ENCODE measurements at places on chromosomes 12 and 14. TPM values are rescaled to one million over a fixed set of nuclear protein-coding genes. Genes with fewer than 3 reads are reported as not detected.

ZBTB39 gene
- 3.3 TPM for total RNA-seq

TSPAN19 gene
- not detected for total RNA-seq

KRT82 gene
- not detected for total RNA-seq

PHLDA1 gene
- total RNA-seq: 62.4 TPM

PPP1R12A gene
- total RNA-seq: 425 TPM

SLC17A8 gene
- total RNA-seq: not detected

FZD10 gene
- 0.72 TPM for total RNA-seq

NPFF gene
- not detected for total RNA-seq

NGB gene
- total RNA-seq: not detected

PPFIBP1 gene
- total RNA-seq: 36.8 TPM

TUBA1C gene
- total RNA-seq: 63.7 TPM

HOXC11 gene
- not detected for total RNA-seq

GRCh38 chr14:32559048-32559447, 229.9 kb downstream of the AKAP6 start:
- no peak for DNase-seq

DNA sequence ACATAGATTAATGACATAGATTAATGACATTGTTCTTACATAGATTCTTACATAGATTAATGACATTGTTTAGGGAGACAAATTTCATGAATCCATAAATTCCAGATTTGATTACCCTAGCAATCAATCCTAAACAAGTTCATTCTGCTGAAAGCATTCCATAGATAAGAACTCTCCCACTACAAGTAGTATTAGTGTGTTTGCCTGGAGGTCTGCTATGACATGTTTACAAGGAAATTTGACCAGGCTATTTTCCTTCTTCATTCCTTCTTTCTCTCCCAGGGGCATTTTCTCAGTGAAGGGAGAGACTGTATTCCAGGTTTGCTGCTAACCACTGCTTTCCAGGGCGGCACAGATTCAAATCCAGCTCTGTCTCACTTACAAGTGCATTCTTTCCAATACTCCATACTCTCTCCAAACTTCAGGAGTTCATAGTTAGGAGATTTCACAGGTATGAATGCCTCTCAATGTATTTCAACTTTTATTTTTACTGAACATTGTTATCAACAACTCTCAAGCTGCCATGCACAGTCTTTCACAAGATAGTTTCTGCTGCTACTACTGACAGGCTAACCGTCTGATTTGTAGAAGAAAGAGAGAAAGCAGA, 134.5 kb downstream of the SLC38A1 start:
- DNase-seq: no peak

GRCh38 chr12:111446631-111447570, 41.2 kb downstream of the SH2B3 start:
- no peak for DNase-seq

DNA sequence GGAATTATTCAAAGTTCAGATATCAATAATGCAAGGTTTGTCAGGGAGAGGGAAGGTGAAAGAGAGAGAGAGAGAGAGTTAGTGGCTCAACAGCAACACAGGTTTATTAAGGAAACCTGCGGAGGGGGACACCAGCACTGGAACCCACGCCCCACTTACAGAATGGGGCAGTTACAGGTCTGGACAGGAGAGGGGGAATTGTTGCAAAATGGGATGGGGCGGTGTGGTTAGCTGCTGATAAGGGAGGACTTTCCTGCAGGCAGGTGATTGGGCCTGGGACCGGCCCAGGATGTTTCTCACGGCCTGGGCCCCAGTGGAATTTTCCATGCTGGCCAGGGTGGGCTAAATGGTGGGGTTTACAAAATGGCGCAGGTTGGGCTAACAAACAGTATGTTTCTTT, 278.2 kb upstream of the SLC16A7 start:
- no peak for DNase-seq

DNA sequence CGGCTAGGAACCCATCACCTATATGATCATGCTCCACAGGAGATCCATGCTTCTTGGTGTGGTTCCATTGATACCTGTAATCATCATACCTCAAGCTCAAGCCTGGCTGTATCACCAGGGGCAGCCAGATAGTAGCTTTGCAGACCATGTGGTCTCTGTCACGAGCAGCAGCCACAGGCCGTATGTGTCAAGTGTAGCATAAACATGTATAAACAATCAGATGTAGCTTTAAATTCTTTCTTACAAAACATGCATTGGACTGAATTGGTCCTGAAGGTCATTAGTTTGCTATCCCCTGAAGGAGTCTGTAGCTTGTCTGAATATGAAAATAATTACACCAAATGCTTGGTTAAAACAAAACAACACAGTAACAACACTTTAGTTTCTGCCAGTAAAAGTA, 1223.2 kb upstream of the TMEM132C start:
- DNase-seq: no peak

- peak; percentile 31 for DNase-seq
Measured at GRCh38 chr12:122022393-122023338, 982 bp downstream of the BCL7A start.

DNA sequence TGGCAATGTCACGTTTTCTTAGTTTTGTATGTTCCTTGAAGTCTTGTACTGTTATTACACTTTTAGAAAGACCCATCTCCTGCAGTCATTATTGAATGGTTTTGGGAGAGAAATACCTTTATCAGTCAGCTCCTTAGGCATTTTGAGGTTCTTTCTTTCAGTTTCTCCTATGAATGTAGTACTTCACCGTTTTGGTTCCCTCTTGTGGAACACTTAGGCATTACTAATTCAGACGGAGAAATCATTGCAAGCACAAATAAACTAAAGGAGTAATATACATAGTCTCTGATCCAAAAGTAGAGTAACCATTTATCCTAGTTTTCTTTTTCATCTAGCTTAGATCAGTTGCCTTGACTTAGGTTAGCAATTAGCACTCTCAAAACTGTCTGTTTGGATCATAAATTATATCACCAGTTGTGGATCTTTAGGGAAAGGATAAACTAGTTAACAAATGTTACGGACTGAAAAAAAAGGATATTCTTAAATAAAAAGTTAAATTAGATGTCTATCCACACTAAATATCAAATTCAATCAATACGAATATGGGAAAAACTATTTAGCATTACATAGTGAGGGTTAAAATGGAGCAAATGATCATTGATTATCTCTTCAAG, 1538.3 kb upstream of the SEL1L start:
- no peak for DNase-seq

DNA sequence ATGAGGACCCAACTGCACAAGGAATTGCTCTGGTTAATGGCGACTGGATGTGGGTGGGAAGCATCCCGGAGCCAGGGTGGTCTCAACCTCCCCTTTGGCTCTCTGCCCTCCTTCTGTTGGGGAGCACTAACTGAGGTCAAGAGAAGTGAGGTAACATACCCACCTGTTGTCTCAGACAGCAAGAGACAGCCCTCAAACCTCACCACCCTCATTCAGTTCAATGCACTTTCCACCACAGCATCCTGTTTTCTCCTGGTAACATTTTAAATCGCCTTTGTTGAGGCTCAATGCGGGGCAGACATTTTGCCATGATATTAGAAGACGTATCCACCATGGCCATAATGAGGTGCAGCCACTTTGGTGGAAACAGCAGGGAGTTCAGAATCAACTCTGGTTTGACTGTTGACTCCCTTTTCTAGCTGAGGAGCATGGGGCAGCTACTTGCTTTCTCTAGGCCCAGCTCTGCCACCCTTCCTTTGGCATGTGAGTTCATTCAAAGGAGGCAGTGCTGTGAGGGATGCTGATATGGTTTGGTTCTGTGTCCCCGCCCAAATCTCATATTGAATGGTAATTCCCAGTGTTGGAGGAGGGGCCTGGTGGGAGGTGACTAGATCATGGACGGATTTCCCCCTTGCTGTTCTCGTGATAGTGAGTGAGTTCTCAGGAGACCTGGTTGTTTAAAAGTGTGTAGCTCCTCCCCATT, 338.6 kb downstream of the PCNX1 start:
- no peak for DNase-seq

- peak; percentile 41 for DNase-seq
Measured at GRCh38 chr12:106118-106591, 39.6 kb downstream of the IQSEC3 start.

DNA sequence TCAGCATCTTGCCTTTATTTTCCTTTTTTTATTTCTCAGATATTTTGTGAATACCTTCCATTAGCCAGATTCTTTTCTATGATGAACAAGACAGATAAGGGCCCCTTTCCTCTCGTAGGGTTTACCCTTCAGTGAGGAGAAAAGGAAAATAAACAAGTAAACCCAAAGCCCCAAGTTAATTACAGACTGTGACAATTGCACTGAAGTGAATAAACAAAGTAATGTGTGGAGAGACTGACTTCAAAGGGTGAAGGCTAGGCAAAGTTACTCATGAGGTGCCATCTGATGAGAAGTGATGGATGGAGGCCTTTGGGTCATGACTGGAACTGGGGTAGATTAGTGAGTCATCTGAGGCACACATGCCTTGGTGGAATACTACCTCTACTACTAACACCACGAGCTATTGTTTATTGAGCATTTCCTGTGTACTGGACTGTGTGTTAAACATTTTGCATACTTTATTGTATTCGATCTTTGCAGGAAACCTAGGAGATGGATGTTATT, 143.4 kb upstream of the PRICKLE1 start:
- no peak for DNase-seq

DNA sequence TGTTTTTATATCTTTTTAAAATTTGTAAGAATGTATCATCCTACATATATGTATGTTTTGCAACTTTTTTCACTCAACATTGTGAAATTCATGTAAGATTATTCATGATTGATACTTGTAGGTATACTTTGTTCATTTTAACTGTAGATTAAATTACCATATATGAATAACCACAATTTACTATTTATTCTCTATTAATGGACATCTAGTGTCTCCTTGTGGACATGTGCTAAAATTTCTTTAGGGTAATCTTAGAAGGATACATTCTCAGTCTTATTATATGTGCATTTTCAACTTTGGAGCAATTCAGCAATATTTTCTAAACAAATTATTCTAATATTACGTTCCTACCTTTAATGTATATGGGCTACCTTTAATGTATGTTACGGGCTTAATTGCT, 192.4 kb downstream of the FUT8 start:
- DNase-seq: no peak

- DNase-seq: no peak
Measured at GRCh38 chr12:93018610-93019009, 89.5 kb upstream of the EEA1 start.

DNA sequence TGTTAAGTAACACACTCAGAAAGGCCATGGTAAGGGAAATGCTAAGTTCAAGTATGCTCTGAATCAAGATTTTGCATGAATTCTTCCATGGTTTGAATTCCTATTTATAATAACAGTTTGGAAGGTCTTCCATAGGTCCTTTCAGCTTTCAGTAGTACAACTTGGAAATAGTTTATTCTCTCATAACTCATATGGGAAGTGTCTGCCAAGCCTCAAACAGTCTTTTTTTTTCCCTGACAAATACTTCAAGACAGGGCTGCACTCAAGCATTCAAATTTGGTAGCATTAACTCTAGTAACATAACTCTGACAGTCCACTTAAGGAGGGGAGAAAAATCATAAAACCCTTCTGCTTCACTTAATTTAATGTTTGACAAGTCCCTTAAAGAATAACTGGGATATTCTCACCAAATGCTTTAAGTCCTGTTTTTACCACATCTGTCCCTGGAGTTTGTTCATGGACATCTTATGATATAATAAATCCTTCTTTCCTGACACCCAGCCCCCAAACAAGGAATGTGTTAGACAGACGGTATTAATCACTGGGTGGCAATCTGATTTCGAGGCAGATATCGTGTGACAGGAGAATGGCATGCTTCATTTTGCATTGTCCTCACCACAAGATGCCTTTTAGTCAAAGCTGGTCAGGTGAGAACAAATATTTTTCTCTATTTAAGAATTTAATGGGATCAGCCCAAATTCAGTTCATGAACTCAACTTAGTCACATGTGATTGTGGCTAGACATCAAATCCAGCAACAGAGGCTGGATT, 165.7 kb downstream of the BMP4 start:
- peak; percentile 39 for DNase-seq

- DNase-seq: no peak
Measured at GRCh38 chr12:13343375-13343774, 146.8 kb downstream of the EMP1 start.

DNA sequence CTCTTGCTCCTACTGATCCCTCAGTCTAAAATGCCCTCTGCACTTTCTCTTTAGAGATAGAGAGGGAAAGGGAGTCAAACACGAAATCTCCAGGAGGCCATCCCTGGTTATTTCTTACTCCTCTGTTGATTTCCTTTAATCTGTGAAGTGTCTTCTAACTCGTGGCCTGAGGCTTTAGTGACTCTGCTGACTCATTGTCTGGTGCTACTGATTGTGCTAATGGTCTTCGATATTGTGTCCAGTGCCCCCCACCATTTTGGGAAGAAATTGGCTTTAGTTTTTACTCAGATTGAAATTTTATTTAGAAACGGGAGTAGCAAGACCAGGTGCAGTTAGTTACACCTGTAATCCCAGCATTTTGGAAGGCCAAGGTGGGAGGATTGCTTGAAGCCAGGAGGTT, 839 bp downstream of the CLEC9A start:
- no peak for DNase-seq

Measured in stomach (tissue), 19 donors.